Temporal lobe (tissue), 4 donors: ENCODE measurements at places on chromosomes 7 and 10. TPM values are rescaled to one million over a fixed set of nuclear protein-coding genes. Genes with fewer than 3 reads are reported as not detected.

The HOGA1 gene
- 0.25 TPM for total RNA-seq

The SERPINE1 gene
- total RNA-seq: 0.74 TPM

The NYAP1 gene
- 29.7 TPM for total RNA-seq

The PON1 gene
- total RNA-seq: not detected

The UCMA gene
- not detected for total RNA-seq

The CHST15 gene
- 38.8 TPM for total RNA-seq

The CYP2C19 gene
- total RNA-seq: 0.25 TPM

The PAXIP1 gene
- 7.9 TPM for total RNA-seq

The RBP3 gene
- total RNA-seq: not detected

The CYTH3 gene
- 33.2 TPM for total RNA-seq

The C10orf90 gene
- 0.49 TPM for total RNA-seq

The C10orf62 gene
- total RNA-seq: not detected

The DENND2A gene
- total RNA-seq: 20.7 TPM

The FXYD4 gene
- not detected for total RNA-seq

The C7orf33 gene
- not detected for total RNA-seq

The AGAP6 gene
- 4.2 TPM for total RNA-seq

The CSTF2T gene
- total RNA-seq: 28.8 TPM

The GTF2I gene
- 221 TPM for total RNA-seq

The GPR22 gene
- 56.8 TPM for total RNA-seq

The ZNF467 gene
- total RNA-seq: 1.2 TPM

The TAF3 gene
- 2.7 TPM for total RNA-seq

The PDE6C gene
- total RNA-seq: not detected

The OGDH gene
- 32.2 TPM for total RNA-seq

The NSUN5 gene
- total RNA-seq: 11.6 TPM

The SPDYE16 gene
- total RNA-seq: 0.25 TPM

The ANKRD16 gene
- total RNA-seq: 10.8 TPM

The ASIC3 gene
- 1.2 TPM for total RNA-seq

The AGBL3 gene
- total RNA-seq: 4.7 TPM

The RASSF4 gene
- 12.0 TPM for total RNA-seq

The CPN1 gene
- not detected for total RNA-seq

The MCMBP gene
- total RNA-seq: 40.8 TPM

The TMEM236 gene
- under 0.01 TPM for total RNA-seq

The SND1 gene
- 47.5 TPM for total RNA-seq

The HOXA6 gene
- not detected for total RNA-seq

The NACAD gene
- total RNA-seq: 8.9 TPM

The SLC13A1 gene
- total RNA-seq: not detected

The AEBP1 gene
- 7.9 TPM for total RNA-seq

The BNIP3 gene
- 29.0 TPM for total RNA-seq

The TMEM270 gene
- total RNA-seq: not detected

The CYP3A4 gene
- total RNA-seq: not detected

The SORBS1 gene
- total RNA-seq: 101 TPM

The POU6F2 gene
- 3.7 TPM for total RNA-seq

The NDUFA5 gene
- total RNA-seq: 113 TPM

The CRPPA gene
- 4.4 TPM for total RNA-seq

The ANKRD2 gene
- total RNA-seq: not detected

The AFAP1L2 gene
- total RNA-seq: 7.1 TPM

The CTNNA3 gene
- total RNA-seq: 1.5 TPM

The LGI1 gene
- 19.7 TPM for total RNA-seq

The TMEM139 gene
- not detected for total RNA-seq

The NXPH1 gene
- 34.9 TPM for total RNA-seq

The UNCX gene
- total RNA-seq: not detected

The AP1S1 gene
- total RNA-seq: 96.1 TPM

The TMEM140 gene
- total RNA-seq: 0.49 TPM

The RPP30 gene
- 57.3 TPM for total RNA-seq
